ENCODE measurements at places on chromosomes 1 and 21.

GRCh38 chr1:9315411-9316079 lies 22.9 kb downstream of the SPSB1 start:
- DNase-seq = no peak

DNA sequence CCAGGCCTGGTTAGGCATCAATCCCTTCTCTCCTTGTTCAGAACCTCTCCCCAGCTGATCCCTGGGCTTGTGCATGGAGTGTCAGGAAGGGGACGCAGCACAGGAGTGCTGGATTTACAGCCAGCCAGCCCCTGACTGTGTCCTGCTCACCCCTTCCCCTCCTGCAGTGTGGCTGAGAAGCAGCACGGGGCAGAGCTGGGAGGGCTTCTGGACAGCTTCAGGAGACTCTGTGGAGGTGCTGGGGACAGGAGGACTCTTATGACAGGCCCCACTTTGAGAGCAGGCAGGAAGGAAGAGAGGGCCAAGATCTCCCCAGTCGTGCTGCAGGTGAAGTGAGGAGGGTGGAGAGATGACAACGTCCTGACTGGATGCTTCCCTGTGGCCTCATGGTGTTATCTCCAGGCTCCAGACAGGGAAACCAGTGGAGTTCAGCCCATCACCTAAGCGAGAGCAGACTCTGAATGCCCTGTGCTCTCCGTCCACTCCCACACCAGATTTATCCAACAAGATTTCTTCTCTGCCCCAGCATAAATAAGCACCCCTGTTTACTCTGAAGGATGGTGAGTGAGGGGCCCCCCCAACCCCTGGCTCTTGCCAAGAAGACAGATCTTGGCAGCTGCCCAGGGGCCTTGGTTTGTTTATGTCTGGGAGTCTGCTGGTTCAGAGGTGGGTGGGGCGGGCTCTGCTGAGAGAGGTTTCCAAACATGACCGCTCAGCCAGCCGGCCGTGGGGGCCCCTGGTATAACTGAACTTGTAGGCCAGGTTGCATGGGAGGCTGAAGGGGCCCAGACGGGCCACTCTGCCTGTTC lies 21.3 kb downstream of the TMCC2 start:
- no peak for DNase-seq

- DNase-seq = peak; percentile 59
Observed at GRCh38 chr1:30853350-30853749, 55.2 kb downstream of the SDC3 start.

GRCh38 chr1:219542828-219543518 lies 69.9 kb downstream of the ZC3H11B start:
- no peak for DNase-seq

- DNase-seq = no peak
Observed at GRCh38 chr1:41835485-41835884, 83.2 kb downstream of the HIVEP3 start.

DNA sequence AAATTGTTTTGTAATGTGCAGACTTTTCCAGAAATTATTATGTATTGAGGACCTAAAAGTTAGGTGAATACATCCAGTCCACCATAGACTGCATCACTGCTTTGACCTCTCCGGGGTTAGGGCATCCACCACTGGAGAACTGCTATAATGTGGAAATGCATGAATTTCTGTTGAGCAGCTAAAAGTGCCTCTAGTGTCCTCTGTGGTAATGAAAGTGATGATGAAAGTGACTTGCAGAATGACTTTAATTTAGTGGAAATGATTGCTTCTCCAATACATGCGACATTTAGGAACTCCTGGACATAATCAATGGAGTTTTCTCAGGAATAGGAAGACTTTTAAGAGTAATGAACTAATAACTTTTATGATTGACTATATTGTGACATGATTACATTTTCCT lies 170.8 kb downstream of the LBR start:
- DNase-seq = no peak

GRCh38 chr1:71465093-71465492 lies 384.3 kb upstream of the ZRANB2 start:
- DNase-seq = no peak

GRCh38 chr1:1340791-1341548 lies 8.2 kb downstream of the DVL1 start:
- DNase-seq = no peak

GRCh38 chr1:86708920-86709319 lies 4.5 kb downstream of the SH3GLB1 start:
- no peak for DNase-seq

- no peak for DNase-seq
Observed at GRCh38 chr21:28442624-28443023, 550.1 kb downstream of the LTN1 start.

- no peak for DNase-seq
Observed at GRCh38 chr21:35386491-35387079, 337.5 kb upstream of the RUNX1 start.

DNA sequence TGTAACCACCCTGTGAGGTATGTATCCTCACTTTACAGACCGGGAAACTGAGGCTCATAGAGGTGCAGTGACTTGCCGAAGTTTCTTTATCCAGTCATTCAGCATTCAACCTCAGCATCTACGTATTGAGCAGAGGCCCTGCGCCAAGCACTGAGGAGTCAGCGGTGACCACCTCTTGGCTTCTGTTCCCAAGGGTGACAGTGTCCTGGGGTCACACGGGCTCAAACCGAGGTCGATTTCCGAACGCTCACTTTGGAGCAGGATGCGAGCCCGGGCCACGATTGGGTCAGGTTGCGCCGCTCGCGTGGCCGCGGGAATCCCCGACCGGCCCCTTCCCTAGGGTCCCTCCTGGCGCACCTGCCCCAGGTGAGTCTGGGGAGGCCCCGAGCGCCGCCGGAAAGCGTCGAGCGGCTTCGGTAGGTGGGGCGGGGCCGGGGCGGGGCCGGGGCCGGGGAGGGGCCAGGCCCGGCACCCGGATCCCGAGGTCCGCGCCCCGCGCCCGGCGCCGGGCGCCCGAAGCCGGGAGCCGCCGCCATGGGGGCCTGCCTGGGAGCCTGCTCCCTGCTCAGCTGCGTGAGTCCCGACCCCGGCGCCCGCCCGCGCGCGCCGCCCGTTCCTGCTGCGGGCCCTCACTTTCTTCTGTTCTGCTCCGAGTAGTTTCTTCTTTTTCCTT lies at the start of gene SERINC2:
SERINC2 (plus strand) TSS at position 482 of the 673 bp plus-strand sequence; CDS start at position 535, 53 bp downstream.
- peak; percentile 59 for DNase-seq

DNA sequence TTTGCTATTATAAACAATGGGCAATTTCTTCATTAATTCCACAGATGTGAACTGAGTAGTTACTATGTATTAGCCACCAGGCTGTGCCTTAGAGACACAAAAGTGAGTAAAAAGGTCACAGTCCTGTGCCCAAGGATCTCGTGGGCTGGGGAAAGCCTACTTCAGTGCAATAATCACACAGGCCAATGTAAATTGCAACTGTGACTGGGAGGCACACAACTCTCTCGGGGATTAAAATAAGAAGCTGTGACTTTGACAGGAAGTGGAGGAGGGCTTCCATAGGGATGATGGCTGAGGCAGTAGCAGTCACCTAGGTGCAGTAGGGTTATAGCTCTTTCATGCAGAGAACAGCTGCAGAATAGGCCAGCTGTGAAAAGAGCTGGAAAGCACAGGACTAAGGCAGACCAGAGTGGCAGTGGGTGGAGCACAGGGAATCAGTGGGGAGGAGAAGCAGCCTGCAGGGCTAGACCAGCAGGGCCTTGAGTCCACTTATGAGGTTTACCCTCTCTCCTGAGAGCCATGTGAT lies 121.9 kb downstream of the MAB21L3 start:
- DNase-seq = no peak

DNA sequence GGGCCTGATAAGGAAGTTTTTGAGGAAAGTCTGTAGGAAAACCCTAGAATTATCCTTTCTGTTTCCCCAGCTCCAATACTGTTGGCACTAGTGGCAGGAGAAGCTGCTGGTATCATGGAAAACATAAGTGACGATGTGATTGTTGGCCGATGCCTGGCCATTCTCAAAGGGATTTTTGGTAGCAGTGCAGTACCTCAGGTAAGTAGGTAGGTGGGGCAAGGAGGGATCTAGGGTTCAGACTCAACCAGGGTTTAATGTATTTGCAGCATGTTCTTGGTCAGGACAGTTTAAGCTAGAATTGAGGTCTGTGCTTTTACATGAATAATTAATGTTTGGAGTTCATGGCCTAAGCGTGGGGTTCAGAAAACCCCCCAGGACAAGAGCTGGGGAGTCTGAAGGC lies 62.1 kb downstream of the KDM1A start:
- no peak for DNase-seq

GRCh38 chr1:232844791-232845190 lies 39.6 kb downstream of the MAP10 start:
- no peak for DNase-seq

GRCh38 chr21:35164971-35165483 lies 115.9 kb upstream of the RUNX1 start:
- DNase-seq = no peak

- no peak for DNase-seq
Observed at GRCh38 chr1:33296082-33296458, 24.8 kb downstream of the A3GALT2 start.

- DNase-seq = peak; percentile 90
Observed at GRCh38 chr1:54121482-54122134, 31.2 kb downstream of the CDCP2 start.

- DNase-seq = no peak
Observed at GRCh38 chr1:164423136-164423535, 135.8 kb upstream of the PBX1 start.

DNA sequence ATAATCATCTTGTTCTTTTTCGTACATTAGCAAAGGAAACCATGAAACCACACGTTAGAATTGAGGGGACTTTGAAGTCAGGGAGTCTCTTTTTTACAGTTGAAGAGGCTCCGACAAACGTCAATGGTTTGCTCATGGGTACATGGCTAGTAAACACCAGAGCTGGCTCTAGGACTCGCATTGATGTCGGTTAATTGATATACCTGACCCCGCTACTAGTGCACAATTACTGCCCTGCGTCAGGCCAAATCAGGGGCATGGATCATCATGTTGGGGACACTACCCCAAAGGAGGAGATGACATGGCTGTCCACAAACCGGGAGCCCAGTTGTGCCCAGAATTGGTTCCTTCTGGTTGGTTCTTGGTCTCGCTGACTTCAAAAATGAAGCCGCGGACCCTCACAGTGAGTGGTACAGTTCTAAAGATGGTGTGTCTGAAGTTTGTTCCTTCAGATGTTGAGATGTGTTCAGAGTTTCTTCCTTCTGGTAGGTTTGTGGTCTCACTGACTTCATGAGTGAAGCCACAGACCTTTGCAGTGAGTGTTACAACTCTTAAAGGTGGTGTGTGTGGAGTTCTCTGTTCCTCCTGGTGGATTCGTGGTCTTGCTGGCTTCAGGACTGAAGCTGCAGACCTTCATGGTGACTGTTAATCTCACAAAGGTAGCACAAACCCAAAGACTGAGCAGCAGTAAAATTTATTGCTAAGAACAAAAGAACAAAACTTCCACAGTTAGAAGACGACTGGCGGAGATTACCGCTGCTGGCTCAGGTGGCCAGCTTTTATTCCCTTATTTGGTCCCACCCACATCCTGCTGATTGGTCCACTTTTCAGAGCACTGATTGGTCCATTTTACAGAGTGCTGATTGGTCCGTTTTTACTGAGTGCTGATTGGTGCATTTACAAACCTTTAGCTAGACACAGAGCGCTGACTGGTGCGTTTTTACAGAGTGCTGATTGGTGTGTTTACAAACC lies 126.9 kb upstream of the ERRFI1 start:
- no peak for DNase-seq

DNA sequence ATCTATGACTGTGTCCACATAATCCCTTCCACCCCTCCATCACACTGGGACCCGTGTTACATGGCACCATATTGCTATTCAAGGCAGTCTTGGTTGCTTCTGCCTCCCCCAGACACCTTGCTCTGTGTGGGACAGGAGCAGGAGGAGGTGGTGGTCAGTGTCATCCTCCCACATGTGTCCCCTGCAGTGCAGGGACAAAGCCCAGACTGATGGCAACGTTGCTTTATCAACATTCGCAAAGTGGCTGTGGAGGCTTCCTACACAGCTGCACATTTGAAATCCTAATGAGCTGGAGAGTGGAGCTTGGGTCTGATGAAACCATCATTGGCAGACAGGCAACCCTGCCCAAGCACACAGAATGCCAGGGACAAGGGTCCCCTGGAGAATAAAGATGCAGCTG lies 26.2 kb downstream of the TRIM67 start:
- no peak for DNase-seq

DNA sequence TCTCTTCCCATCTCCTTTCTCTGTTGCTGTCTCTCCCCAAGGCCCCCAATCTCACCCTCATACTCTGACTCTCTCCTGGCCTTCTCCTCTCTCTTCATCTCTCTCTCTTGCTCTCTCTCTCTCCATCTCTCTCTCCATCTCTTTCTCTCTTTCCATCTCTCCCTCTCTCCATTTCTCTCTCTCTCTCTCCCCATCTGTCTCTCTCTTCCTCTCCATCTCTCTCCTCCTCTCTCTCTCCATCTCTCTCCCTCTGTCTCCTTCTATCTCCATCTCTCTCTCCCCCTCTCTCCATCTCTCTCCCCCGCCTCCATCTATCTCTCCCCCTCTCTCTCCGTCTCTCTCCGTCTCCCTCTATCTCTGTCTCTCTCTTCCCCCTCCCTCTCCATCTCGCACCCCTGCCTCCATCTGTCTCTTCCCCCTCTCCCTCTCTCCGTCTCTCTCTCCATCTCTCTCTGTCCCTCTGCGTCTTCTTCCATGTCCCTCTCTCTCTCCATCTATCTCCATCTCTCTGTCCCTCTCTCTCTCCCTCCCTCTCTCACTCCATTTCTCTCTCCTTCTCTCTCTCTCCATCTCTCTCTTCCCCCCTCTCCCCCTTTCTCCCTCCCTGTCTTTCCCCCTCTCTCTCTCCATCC lies 16.0 kb upstream of the EPHA8 start:
- no peak for DNase-seq

DNA sequence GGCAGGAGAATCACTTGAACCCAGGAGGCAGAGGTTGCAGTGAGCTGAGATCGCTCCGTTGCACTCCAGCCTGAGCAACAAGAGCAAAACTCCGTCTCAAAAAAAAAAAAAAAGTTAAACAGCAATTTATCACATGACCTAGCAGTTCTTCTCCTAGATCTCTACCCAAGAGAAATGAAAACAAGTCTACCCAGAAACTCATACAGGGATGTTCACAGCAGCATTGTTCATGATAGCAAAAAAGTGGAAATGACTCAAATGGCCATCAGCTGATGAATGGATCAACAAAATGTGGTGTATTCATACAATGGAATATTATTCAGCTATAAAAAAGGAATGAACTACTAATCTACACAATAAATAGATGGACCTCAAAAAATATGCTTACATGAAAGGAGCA lies 12.2 kb upstream of the ID3 start:
- DNase-seq = no peak

DNA sequence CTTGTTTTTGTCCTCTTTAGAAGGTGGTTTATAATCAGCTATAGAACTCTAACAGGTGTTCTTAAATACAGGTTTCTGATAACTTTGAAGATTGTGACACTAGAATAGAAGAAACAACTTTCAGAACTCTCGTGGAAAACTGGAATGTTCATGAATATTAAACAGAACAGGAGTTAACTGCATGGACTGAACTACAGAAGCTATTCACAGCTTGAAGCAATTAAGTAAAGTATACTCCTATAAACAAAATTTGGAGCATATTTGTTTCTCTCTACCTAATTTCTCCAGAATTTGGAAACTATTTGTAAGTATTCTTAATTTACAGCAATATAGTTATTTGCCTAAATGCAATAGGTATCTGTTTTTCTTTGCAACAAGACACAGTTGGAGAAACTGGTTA lies 824.8 kb downstream of the ADGRL2 start:
- no peak for DNase-seq
